ENCODE measurements at places on chromosomes 7 and 10. TPM values are rescaled to one million over a fixed set of nuclear protein-coding genes. Genes with fewer than 3 reads are reported as not detected.

GRCh38 chr10:124271676-124272075 is 147.0 kb downstream of the OAT start:
- DNase-seq, result no peak

GRCh38 chr7:82325416-82325815 is 118.2 kb downstream of the CACNA2D1 start:
- no peak for DNase-seq

- no peak for DNase-seq
Measured at GRCh38 chr10:110364531-110364937, 59.8 kb upstream of the SMNDC1 start.

DNA sequence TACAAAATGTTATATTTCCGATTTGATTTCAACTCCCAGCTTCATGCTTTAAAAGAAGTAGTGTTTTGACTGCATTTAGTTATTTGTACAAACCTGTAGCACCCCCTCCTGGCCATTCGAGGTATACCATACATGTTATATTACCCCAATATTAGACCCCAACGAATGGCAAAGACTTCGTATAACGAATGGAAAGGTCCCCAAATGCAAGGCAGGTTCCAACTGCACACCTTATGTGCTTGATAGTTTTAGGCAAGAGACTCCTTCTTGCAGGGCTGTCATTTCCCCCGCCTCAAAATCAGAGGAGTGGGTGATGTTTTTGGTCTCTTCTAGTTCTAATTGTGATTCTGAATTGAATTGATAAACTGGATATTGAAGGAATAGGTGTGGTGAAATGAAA is 101.1 kb upstream of the TARP start:
- DNase-seq, result no peak

The SAP25 gene
- 183 TPM for polyA plus RNA-seq

The ALOX5 gene
- polyA plus RNA-seq, result 18.9 TPM

DNA sequence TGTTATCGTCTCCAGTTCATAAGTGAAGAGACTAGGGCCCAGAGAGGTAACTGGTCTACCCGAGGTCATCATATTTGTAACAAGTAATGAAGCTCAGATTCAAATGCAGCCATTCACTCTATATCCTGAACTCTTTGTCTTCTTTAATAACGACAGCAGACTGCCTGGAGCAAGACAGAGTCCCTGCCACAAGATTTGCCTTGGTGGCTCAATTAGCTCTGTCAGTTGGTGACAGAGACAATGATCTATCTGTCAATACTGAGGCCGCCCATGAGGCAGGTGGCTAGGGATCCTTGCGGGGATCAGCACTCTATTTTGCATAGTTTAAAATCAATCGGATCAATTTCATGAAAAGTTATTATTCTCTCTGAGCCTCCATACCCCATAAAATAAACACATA is 43.9 kb downstream of the SH3PXD2A start:
- DNase-seq, result no peak

DNA sequence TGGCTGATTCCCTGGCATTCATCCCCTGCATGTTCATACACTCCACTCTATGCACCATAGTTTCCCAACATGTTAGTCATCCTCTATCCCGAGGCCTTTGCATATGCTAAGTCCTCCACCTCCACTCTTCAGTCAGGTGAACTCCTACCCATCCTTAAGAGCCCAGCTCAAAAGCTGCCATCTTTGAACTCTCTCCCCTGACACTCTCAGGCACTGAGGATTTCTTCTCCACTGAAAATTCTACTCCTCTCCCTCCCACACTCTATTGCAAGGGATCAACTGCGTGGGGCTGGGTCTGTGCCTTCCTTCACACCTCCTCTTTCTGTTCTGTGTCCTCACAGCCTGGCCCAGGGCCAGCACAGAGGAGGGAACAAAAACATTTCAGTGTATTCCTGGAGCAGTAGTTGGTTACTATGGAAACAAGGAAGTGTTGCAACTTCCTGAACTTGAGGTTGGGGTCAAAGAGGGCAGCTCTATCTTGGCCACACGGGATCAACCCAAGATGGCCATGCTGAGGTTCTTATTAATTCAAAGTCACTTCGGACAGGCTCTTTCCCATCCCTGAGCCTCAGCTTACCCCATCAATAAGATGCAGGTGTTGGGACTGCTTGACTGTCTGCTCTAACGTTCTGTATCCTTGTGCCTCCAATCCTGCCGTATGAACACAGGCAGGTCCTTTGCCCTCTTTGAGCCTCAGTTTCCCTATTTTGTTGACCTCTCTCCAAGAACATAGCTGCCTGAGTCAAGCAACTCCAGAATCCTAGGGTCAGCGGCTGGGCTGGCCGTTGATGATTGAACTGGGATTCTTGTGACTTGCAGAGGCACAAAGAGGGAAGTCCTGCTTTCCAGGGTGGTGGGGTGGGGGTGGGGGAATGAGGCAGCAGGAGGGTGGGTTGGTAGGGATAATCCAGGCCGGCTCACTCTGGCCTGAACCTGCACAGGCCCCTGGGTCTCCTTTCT is 15.5 kb downstream of the ZMIZ1 start:
- DNase-seq, result no peak

GRCh38 chr10:15245530-15245929 is 77.0 kb upstream of the NMT2 start:
- peak; percentile 58 for DNase-seq

DNA sequence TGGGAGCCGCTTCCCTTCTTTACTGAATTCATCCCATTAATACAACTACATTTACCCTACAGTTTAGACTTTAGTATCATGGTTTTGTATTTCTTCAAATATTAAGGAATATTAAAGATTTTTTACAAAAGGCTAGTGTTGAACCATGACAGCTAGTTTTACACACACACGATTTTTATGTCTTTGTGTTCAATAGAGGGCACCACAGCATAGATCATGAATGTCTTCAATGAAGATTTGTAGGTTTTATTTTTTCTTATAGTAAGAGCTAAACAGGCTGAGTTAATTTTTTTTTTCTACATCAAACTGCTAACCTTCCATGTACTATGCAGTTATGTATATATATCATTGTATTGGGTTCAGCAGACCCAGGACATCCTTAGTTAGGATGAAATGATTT is 76.9 kb downstream of the SNX10 start:
- DNase-seq, result no peak

- no peak for DNase-seq
Measured at GRCh38 chr10:63901228-63901627, 380.0 kb downstream of the REEP3 start.

The CEP55 gene
- 6.4 TPM for polyA plus RNA-seq

GRCh38 chr7:42756841-42757240 is 155.0 kb downstream of the C7orf25 start:
- no peak for DNase-seq

Measured in thymus (tissue), 14 donors.